Activated T-cell treated with anti-CD3 and anti-CD28 coated beads for 1 hour (primary cell): ENCODE measurements at places on chromosomes 1 and 21.

DNA sequence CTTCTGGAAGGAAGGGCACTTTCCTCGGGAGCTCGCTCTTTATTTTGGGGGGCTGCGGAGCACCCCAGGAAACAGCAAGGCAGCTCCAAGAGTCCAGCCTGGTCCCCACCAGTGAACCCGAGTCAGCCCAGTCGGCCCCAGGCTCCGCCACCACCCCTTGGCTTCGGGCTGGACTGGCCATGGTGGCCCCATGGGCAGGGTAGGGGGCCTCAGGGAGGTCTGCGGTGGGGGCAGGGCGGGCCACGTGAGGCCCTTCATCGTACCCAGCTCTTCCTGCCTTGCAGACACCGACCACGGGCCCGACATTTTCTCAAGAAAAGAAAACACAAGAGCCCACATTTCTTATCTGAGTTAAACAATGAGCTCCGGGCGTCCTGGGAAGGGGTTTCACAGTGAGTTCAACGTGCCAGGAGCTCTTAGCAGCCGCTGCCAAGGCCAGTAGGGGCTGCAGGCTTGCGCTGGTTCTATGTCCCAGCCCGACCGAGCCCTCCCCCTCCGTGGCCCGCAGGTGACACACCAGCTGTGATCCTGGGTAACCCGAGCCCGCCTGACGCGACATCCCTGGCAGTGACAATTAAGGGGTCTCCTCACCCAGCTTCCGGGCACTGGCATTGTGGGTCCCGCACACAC lies 66.2 kb downstream of the PRDM16 start:
- no peak for DNase-seq

DNA sequence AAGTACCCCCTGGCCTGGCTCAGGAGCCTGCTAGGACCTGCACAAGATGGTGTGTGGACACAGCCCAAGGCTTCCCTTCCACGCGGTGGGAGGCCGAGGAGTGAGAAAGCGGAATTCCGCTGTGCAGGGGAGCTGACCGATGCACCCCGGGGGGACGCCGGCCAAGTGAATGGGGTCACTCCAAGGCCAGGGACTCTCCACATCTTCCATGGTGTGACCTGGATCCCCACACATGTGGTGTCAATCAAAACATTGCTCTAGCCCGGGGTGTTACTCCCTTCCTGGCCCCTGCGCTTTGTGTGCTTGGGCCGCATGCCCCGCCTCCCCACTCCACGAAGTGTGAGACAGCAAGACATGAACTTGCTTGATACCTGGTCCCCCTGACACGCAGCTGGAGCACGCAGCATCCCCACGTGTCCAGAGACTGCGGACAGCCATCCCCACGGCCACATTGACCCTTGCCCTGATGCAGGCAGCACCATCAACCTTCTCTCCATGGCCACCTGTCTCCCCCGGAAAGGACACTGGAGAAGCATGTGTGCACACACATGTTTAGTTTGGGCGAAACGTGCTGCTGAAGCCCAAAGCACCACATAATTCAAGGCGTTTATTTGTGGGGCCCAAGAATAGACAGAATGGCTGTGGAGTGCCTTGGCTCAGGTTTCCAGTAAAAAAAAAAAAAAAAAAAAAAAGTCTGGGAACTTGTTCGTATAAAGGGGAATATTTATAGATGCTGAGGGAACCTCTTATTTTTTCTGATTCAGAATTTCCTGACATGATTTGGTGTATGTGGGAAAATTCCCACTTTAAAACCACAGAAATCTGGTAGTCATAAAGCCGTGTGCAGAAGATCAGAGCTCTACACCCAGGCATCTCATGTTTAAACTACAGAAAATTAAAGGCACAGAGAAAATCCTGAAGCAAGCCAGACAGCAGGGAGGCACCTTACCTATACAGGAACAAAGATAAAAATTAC lies 171.7 kb downstream of the HUNK start:
- no peak for DNase-seq

GRCh38 chr1:204174958-204175357 lies 8.8 kb upstream of the REN start:
- no peak for DNase-seq

DNA sequence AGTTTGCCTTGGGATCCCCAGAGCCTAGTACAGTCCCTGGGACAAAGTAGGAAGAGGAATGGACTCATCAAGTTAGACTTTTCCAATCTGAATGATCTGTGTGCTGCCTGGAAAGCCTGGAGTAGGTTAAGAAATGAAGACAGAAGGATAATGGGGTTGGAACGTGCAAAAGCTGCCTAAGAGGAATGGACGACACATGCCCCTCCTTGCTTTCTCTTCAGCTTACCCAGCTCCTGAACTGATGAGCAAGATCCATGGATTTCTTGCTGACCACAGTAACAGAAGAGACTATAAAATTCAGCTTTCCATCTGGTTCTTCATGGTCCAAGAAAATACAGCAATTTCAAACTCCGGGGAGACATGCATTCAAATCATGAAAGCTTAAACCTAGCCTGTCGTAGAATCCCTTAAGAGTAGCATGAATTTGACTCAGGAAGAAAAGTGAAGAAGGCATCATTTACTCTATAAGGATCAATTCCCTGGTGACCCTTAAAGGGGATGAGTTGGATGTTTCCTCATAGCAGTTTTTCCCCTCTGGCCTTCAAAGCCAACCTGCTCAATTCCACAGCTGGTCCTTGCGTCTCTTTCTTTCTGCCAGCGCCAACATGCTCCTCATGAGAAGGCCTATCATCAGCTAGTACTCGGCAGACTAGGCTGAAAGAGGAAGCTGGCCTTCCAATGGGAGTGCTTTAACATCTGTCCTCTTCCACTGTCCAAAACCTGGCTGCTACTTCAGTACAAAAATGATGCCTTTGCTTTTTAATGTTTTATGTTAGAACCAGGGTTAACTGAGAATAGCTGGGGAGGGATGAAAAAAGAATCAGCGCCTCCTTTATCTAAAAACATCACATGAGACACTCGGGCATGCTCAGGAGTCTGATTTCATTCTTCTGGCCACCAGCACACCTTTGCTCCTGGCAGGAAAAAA lies 5.7 kb upstream of the PEF1 start:
- DNase-seq: no peak

- no peak for DNase-seq
These were observed 33.3 kb upstream of the CFAP298 start for GRCh38 chr21:32645261-32646182.
